NCI-H226 (cell line): ENCODE measurements at places on chromosomes 16 and 17.
A peak's percentile ranks its signal among the peaks of the same experiment; 100 is the strongest.

DNA sequence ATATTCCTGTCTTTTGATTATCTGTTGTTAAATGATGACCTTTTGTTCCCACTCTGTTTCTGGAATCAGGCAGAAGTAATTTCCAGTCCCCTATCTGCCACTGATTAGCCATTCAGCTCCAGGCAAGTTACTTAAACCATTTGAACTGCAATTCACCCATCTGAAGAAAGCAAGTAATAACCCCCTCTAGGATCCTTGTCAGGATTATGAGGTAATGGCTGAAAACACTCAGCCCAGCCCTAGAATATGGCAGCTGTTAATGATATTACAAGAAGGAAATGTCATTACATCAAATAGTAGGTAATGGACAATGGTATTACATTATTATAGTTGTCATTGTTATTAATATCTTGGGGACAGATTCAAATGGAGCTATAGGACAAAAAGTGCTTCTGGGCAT, 16.0 kb upstream of the SLC47A1 start:
- DNase-seq: no peak

- peak; percentile 49 for DNase-seq
Observed at GRCh38 chr17:32746280-32746679, 130.6 kb downstream of the MYO1D start.

DNA sequence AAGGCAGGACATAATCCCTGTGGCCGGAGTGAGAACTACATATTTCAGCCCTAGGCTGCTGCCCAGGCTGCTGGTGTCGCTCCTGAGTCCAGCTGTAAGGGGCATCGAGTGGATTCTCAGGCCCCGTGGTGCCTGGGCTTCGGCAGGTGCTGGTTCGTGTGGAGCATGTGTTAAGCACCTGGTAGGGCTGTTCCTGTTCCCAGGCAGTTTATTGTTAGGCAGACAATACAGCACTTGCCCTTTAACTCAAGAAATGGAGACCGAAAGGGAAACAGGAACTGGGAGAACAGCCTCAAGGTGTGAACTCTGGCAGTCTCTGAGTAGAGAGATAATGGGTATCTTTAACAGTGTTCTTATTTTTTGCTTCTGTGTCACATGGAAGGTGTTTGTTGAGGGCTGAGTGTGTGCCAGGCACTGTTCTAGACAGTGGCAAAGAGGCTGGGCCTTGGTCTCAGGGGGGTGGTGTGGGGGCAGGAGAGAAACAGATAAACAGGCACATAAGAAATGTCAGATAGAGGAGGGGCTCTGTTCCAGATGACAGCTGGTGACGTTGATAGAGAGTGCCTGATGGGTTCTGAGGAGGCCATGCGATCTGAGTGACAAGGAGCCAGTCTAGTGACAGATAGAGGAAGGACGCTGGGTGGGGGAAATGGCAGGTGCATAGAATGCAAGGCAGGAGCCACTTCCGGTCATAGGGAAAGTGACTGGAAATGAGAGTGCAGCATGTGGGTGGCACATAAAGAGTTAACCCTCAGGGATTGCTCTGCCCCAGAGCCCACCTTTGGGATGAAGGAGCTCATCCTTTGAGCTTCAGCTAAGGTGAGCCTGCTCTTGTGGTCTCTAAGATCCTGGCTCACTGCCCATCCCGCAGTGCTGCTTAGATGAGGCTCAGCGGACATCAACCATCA, 33.8 kb downstream of the EPN2 start:
- no peak for DNase-seq

DNA sequence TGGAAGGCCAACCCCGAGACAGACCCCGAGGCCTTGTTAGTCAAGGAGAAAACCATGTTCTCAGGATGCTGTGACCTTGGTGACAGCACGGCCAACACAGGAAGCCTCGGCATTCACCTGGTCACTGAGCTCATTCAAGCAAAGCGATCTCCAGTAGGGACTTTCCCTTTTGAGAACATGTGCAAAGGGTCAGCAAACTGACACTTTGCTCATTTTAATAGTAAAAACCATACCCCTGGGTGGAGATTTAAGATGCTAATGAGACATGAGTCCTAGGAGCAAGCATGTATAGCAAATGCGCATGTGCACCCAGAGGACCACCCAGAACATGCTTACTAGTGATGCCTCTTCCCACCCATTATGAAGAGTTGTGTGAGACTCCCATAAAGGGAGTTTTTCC, 5.7 kb upstream of the SULT1A2 start:
- DNase-seq: no peak

GRCh38 chr17:6420173-6420641, 14.7 kb downstream of the AIPL1 start:
- DNase-seq: no peak

GRCh38 chr17:3918372-3919122, 2.3 kb upstream of the P2RX1 start:
- DNase-seq: no peak

- DNase-seq: no peak
Observed at GRCh38 chr16:20409398-20410120, at the start of gene ACSM5. TSS of gene ACSM5 (plus strand) at chr16:20409534. CDS start at chr16:20411485, 1,951 bp downstream.

DNA sequence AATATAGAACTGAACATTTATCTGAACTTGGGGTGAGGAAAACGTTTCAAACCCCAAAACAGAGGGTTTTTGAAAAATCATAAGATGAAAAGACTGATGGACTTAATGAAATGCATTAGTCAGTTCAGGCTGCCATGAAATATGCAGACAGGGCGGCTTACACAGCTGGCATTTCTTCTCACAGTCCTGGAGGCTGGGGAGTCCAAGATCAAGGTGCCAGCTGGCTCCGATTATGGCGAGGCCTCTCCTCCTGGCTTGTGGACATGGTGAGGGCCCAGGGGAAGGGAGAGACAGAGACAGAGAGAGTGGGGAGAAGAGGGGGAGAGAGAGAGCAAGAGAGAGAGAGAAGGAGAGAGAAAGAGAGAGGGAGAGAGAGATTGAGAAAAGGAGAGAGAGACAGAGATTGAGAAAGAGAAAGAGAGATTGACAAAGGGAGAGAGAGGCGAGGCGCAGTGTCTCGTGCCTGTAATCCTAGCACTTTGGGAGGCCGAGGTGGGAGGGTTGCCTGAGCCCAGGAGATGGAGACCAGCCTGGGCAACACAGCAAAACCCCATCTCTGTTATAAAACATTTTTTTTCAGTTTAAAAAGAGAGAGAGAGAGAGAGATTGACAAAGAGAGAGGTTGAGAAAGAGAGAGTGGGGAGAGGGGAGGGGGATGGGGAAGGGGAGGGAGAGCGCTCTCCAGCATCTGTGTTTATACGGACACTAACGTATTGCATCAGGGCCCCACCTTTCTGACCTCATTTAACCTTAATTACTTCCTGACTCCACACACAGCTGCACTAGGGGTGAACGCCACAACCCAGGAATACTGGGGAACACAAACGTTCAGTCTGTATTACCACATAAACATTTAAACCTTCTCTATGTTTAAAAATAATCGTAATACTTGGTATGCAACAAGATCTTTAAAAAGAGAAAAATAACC, 24.6 kb upstream of the RPH3AL start:
- no peak for DNase-seq

DNA sequence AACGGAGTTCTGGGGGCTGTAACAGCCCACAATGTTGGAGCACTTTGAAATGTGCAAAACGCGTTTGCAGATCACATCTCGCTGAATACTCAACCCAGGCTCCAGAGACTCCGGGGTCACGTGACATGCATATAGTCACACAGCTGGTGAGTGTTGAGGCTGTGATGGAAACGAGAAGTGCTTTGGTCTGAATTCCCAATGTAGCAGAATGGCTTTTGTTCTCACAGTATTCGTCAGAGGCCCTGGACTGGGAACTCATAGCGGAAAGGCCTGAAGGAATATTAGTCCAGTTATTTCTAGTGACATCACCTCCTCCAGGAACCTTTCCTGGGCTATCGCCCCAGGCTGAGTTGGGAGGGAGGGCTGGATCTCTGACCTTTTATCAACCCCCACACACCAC, 95.8 kb upstream of the CRHR1 start:
- no peak for DNase-seq

GRCh38 chr17:49050611-49051010, 53.4 kb downstream of the IGF2BP1 start:
- no peak for DNase-seq

DNA sequence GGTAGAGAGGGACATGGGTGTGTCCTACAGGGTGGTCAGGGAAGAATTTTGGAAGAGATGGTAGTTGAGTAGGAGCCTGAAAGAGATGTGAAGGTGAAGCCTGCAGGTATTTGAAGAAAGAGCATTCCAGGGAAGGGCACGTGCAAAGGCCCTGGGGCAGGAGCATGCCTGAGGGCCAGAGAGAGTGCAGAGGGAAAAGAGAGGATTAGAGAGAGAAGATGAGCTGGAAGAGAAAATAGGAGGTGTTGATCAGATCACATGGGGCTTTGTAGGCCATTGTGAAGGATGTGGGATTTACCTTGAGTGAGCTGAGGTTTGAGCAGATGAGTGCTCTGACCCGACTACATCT, 455.0 kb downstream of the HAPSTR1 start:
- no peak for DNase-seq

DNA sequence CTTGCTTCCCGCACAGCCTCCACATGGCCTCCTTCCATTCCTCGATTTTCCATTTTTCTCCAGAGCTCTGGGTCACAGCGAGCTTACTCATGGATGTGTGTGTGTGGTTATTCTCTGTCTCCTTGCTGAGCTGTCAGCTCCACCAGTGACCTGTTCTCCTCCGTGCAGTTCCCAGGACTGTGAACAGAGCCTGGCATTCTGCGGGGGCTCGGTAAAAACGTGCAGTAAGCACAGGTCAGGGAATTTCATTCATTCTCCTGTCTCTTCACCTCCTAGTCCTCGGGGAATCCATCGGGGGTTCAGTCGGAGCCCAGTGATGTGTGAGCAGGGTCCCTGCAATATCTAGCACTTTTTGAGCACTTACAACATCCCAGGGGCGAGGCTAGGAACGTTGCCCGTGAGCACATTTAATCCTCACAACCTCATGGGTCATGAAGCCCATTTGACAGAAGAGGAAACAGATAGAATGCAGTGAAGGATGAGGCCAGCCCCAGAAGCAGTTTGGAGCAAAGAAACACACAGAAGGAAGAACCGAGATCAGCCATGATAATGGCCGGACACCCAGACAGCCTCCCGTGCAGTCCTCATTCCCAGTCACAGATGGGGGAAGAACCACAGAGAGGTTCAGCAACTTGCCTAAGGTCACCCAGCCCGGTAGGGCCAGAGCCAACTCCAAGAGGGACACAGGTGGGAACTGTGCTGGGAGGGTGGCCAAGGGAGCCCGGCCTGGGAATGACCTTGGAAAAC, 183.2 kb upstream of the GSE1 start:
- no peak for DNase-seq

- no peak for DNase-seq
Observed at GRCh38 chr17:3271072-3271848, 26.9 kb downstream of the OR3A1 start.

GRCh38 chr17:29764748-29765147, 142.0 kb upstream of the CORO6 start:
- no peak for DNase-seq

GRCh38 chr17:36132421-36132831, 28.8 kb downstream of the CCL4 start:
- no peak for DNase-seq

DNA sequence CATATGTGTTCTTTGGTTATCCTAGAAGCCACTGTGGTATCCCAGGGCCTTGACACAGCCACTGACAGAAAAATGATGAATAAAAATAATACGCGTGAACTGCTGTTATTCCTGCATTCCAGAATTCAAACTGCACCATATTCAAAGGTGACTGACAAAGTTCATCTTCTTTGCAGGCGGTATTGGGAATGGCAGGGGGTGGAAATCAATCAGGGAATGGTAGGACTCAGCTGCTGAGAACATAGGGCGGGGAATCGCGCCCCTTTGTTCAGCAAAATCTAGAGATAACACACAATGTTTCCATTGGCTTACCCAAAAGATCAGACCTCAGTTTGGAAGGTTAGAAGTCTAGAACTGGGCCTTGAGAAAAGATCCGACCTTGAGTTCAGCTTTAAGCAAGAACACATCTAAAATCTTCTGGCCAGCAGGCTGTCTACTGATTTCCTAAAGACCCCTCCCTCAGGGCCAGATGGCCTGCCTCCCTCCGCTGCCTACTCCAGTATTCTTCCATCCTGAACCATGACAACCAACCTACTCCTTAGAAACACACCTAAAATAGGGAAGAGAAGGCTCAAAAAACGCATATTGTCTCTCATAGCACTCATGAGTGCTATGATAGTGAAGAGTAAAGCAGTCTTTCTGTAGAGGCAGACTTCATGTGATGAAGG, 34.1 kb downstream of the CDK5R1 start:
- no peak for DNase-seq

DNA sequence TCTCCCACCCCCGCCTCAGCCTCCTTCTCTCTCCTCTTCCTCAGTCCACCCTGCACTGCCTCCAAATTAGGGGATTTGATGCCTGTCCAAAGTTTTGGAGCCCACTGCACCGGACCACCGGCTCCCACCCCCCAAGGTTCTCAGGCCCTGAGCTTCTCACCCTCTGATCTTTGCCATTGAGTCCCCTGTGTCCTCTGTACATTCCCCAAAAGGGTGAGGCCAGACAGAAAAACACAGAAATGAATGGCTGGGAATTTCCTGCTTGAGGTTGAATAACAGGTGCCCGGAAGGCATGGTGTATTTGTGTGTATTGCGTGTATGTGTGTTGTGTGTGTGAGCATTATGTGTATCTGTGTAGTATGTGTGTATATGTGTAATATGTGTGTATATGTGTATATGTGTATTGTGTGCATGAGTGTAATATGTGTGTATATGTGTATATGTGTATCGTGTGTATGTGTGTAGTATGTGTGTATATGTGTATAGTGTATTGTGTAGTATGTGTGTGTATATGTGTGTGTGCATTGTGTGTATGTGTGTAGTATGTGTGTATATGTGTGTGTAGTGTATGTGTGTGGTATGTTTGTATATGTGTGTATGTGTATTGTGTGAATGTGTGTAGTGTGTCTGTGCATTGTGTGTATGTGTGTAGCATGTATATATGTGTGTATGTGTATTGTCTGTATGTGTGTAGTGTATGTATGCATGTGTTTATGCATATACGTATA, 16.0 kb upstream of the CCL17 start:
- DNase-seq: no peak

DNA sequence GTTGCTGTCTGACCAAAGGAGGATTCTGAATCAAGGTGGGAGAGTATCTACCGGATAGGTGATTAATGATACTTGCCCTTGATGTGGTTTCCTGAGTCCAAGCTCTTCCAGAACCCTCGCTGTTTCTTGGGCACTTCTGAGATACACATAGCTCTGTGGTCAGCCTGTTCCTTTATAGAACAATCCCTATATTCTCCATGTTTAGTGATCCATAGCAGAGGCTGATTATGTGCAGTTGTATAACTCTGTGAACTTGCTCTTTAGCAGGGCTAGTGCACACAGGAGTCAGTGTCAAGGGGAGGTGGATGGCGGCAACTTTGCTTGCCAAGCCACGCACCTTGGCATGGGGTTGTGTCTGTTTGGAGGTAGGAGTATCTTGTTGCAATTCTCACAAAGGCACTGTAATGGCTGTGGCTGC, 36.1 kb downstream of the ARL4D start:
- DNase-seq: peak; percentile 88

DNA sequence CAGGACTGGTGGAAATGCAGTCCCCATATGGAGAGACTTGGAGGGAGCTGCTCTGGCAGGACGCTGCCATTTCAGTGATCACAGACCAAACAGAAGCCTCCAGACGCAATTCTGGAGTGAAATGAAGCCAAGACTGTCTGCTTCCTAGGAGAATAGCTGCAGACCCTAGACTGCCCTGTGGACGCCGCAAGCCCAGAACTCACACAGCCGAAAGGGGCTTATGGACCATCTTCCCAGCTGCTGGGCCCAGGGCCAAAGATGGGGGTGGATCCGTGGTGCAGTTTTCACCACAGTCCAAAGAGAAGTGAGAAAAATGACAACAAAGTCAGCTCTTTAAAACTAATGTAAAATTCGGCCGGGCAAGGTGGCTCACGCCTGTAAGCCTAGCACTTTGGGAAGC, 165.7 kb downstream of the CBLN1 start:
- DNase-seq: no peak
